ENCODE measurements at places on chromosomes 11 and 22.

DNA sequence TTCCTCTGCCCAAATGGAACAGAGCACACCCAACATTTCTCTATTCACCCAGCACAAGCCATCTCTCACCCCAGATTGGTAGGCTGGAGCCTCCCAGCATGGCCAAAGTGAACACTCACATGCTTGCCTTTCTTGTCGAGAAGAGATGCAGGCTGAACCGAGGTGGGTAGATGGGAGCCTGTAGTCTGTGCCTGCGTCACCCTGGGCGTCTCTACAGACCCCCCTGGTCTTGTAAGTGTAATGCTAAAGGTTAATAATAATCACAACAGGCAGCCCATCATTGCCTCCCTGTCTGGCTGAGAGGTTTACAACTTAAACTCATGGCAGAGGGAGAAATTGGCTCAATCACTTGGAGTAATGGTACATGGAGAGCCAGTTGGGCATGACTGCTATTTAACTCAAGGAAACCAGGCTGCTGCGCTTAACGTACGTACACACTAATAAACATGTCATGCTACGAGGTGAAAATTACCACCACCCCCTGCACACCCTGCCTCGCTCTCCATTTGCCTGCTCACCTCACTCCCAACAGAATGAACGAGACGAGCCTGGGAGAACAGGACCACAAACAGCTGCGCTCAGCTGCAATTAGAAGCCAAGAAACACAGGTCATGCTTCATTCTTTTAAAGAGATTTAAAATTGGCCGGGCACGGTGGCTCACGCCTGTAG, 9.1 kb upstream of the ZBTB16 start:
- no peak for DNase-seq

GRCh38 chr11:75577207-75577606, 15.2 kb downstream of the SERPINH1 start:
- peak; percentile 75 for DNase-seq

- DNase-seq = no peak
These were observed 28.0 kb upstream of the ZBED5 start for GRCh38 chr11:10885703-10886363.

DNA sequence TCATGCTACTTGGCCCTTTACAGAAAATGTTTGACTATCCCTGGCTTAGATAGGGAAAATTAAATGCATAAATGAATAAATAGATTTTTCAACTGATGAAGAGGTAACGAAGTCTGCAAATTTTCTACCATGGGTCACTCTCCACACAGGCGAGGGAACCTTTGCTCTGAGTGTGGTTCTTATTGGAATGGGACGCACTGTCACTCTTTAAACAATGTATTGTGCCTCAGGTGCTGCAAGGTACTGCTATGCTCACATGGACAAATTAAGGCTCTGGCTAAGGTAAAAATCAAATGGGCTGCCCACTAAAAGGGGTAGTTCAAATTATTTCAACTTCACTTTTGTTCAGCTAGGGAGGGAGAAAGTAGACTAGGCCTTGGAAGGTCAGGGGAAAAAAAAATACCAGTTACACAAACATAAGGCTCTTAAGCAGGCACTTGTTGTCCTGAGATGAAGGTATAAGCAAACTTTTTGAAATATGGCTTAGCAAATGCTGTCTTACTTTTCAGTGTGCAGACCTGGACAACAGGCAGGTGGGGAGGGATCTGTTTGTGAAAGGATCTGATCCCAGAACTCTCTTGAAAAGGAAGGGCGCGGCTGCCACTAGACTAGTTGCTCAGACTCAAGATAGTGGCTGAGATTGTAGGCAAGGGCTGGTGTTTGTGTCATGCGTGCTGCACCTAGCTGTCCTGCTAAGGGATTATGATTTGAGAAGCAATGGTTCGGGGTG, 99.5 kb downstream of the ADAMTS15 start:
- no peak for DNase-seq

DNA sequence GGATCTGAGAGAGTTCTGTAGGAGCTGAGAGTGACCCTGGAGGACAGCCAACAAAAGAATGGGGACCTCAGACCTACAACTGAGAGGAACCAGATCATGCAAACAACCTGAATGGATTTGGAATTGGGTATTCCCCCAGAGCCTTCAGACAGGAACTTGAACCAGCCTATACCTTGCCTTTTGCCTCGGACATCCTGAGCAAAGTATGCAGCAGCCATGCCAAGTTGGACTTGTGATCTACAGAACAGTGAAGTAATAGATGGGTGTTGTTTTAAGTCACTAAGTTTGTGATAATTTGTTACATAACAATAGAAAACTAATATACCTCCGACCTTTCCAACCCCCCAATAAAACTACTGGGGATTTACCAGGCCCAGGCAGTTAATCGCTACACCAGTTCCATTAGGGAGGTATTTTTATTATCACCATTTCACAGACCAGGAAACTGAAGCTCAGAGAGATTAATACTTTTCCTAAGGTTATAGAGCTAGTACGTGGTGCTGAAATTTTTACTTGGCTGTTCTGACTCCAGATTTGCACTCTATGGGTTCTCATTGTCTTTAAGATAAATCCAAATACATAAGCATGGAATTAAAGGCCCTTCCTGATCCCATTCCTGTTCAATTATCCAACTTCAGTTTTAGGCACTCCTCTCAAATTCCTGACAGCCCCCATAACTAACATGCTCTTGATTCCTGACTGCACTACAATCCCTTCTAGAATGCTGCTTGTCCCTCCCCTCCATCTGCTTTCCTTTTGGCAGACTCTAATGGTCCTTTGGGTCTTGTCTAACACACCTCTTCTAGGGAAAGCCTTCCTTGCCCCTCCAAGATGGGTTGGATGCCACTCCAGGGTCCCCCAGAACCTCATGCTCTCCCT, 1.7 kb upstream of the RASSF10 start:
- DNase-seq = no peak

GRCh38 chr11:17010851-17011420, 3.3 kb downstream of the PLEKHA7 start:
- no peak for DNase-seq

DNA sequence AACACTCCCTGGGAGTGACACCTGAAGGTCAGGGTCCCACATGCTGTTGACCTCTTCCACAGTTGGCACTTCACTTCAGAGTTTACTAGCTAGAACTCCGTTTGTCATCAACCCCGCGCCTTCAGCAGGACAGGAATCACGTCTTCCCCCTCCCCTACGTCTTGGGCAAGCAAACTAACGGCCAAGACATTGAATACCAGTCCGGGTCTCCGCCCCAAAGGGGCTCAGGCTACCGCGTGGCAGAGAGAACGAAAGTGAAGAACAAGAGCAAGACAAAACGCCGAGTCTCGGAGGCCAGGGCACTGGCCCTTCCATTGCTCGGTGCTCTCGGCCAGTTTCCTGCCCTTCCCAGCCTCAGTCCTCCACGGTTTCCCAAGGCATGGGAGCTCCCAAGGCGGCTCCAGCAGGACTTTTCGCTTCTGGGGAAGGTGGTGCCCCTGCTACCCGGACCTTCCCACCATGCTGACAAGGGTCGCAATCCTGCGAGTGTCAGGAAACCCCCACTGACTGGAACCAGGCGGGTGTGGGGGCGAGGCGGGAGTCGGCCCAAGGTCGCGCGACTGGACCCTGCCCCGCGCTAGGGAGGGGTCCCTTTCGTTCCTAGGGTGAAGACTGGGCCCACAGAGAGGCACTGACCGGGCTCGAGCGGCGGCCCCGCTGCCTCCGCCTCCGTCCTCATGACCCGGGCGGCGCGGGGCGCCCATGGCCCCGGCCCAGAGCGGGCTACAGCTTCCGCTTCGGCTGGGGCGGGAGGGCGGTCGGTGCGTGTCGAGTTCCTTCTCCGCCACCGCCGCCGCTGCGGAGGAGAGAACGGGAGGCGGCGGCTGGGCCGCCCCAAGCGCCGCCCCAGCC, at the start of gene GUCD1:
Gene GUCD1 (minus strand): TSS at position 826 of the 852 bp plus-strand sequence. CDS start 147 bp downstream, at position 679.
- DNase-seq = peak; percentile 63

- no peak for DNase-seq
These were observed 1.0 kb upstream of the CHRM1 start for GRCh38 chr11:62922189-62922589.

- DNase-seq = no peak
These were observed 13.6 kb downstream of the RNF185 start for GRCh38 chr22:31173386-31174145.

DNA sequence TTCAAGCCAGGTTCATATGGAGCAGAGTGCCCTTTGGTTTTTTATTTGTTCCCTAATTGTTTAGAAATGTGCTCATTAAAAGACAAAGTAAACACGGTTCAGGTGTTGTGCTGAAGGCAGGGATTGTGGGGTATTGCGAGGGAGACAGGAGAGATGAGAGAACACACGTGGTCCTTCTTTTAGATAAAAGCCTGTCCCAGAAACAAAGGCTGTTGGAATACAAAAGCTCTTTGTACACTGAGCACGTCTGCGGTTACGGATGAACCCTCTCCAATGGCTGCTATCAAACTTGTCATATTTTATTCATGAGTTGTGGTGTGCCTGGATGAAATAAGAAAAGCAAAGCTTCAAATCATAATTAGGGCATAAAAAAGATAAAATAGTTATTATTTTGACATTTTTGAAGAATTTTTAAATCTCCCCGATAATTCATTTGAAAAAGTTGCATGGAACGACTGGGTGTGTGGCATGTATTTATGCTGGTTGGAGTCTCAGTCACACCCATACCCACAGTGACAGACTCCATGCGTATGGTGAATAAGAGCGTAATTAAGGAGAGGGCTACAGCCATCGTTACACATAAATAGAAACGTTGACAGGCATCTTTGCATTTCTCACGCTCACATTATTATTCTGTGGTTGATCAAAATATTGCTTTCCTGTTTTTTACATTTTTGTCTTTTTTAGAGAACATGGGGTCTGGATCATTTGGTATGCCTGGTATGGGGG, 92.9 kb downstream of the NELL1 start:
- DNase-seq = no peak

DNA sequence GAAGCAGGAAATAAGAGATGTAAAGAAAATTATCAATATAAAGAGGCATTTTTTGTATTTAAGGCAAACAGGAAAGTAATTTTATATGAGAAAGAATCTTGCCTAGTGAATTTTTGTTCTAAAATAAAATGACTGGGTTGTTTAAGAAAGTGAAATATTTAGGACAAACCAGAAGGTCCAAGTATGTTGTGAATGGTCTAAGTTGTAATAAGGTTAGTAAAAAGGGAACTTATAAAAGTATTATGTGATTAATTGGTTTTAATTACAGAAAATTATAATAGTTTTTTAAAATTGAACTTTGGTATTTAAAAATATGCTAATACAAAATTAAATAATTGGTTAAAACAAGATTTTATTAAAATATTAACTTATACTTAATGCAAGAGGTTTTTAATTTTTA, 26.6 kb upstream of the EI24 start:
- peak; percentile 28 for DNase-seq

- DNase-seq = no peak
These were observed 425.8 kb upstream of the B3GAT1 start for GRCh38 chr11:134837887-134838232.

- DNase-seq = no peak
These were observed 890 bp upstream of the ARFGAP3 start for GRCh38 chr22:42857845-42858481.

- DNase-seq = no peak
These were observed 61.5 kb downstream of the SYN3 start for GRCh38 chr22:32996702-32997101.

DNA sequence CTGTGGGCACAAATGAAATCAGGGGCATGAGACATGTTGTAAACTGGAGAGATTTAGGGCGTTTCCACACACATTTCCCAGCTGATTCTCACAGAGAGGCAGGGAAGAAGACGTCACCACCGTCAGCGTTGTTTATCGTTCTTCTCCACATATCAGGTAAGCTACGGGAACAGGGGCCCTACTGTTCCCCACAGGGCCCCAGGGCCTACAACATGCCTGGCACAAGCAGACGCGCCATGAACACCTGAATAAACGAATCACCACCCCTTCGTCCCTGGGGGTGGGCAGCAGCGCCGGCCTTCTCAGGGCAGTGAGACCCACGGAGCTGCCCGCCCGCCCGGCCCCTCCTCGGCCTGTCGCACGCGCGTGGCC, 342 bp downstream of the EFCAB6 start:
- peak; percentile 67 for DNase-seq

DNA sequence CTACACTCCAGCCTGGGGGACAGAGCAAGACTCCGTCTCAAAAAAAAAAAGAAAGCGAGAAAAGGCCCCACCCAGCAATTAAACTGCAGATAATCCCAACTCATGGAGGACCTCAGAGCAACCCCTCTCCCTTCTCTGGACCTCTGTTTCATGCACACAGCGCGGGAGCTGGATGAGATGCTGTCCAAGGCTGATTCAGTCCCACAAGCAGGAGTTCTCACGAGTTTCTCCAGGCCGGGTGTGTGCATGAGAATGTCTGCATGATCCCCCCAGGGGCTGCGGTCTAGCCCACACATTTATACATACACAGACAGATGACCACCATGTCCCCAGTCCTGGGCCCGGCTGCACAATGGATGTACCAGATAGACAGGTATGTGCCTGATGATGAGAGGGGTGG, 19.4 kb downstream of the ELFN2 start:
- no peak for DNase-seq

GRCh38 chr11:124756753-124757227, 4.7 kb upstream of the VSIG2 start:
- DNase-seq = no peak

GRCh38 chr11:86335131-86335767, 33.2 kb downstream of the HIKESHI start:
- DNase-seq = no peak

GRCh38 chr11:32374261-32374711, 61.1 kb downstream of the WT1 start:
- peak; percentile 73 for DNase-seq

DNA sequence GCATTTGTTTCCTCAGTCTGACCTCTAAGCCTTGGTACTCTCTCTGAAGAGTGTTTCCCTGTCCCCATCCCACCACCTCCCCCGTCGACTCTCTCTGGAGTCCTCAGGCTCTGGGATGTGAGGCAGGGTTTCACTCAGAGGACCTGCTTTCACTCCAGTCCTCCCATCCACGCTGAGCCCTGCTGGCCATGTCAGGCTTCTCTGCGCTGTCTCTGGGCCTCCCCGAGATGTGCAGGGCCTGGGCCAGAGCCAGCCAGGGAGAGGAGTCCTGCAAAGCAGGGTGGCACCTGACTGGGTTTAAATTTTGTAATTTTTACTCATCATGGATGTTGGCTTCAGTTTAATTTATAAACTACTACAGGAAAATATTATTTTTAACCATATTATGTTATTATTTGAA, 3.3 kb downstream of the SCGB2A2 start:
- no peak for DNase-seq

DNA sequence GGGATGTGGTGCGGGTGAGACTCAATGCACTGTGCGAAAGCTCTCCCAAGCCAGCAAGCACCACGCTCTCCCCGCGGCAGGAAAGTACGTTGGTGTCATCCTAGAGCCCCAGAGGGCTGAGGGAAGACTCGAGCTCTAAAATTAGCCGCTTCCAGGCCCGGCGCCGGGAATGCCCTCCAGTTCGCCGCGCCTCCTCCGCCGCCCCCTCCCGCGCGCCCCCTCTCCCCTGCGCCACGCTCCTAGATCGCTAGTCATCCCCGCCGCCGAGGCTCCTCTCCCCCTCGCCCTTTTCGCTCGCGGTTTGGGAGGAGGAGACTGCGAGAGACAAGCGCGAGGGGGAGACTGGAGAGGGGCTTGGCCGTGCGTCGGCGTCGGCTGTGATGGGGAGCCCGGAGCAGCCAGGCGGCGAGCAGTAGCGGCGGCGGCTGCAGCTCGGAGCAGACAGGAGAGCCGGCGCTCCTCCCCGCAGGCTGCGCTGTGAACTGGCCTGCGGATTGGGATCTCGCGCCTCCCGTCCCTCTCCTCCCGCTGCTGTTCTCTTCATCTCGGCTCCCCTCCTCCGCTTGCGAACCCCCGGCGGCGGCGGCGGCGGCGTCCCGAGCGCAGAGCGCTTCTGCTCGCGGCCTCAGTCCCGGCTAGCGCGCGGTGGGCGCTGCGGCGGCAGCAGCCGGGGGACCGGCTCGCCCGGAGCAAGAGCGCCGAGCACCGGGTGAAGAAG, at the start of gene FAT3:
Gene FAT3 (plus strand): TSS at position 412 of the 718 bp plus-strand sequence. CDS start 127,295 bp downstream, outside the sequence.
- DNase-seq = no peak

Data from erythroblast (primary cell).